ENCODE measurements at places on chromosomes 1 and 21.

GRCh38 chr1:230222678-230223077, 155.6 kb downstream of the GALNT2 start:
- no peak for DNase-seq

- DNase-seq, result no peak
Measured at GRCh38 chr1:34744851-34745250, 10.0 kb upstream of the GJB5 start.

DNA sequence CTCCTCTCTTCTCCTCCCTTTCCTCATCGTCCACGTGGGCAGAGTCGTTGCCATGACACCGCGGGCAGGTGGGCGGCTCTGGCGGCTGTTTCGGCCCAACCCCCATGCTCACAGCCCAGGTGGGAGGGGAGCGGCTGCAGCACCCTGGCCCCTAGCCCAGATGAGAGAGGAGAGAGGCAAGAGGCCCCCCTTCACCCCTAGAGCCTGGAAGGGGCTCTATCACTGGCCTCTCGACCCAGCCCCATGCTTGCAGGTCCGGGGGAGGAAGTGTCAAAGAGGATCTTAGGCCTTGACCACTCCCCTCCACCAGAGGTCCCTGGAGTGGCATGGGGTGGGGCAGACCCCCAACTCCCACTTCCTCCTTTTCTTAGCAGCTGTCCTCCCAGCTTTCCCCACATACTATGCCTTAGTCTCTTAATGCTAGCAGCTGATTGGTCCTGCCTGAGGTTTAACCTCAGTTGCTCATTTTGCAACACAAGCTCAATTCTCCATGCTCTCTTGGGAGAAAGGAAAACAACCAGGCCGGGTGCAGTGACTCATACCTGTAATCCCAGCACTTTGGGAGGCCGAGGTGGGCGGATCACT, 10.4 kb downstream of the DLGAP3 start:
- DNase-seq, result peak; percentile 76

DNA sequence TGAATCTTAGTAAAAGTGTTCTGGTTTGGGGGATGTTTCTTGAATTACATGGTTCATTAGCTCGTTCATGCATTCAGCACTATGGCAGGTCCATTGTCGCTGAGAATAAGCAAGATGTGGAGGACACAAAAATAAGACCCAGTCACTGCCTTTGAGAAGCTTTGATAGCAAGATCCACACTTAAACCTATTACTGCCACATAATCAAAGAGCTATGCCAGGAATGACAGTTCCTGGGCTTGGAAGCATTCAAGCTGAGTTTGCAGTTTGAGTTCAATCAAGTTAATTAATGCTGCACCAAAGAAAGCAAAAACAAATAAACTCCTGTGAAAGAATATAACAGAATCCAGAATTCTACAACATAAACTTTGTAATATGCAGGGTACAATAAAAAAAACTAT, 131.8 kb downstream of the MIS18A start:
- no peak for DNase-seq

GRCh38 chr1:7302873-7303272, 468.2 kb upstream of the VAMP3 start:
- DNase-seq, result no peak

DNA sequence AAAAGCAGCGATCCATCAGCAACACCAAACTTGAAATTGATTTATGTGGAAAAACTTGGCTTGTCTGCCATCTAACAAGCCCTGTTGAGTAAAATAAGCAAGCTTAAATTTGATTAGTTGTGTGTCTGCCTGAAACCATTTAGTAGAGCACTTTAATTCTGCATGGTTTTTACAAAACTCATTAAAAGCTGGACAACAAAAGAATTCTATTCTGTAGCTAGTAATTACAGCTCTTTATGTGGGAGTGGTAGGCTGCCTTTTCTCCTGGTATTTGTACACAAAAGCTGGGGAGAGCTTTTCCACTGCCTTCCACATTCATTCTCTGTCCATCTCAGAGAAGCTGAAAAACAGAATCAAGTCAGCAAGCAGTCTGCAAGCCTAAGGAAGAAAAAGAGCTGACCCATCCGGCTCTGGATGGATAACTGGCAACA, 1.7 kb downstream of the ETS2 start:
- no peak for DNase-seq

DNA sequence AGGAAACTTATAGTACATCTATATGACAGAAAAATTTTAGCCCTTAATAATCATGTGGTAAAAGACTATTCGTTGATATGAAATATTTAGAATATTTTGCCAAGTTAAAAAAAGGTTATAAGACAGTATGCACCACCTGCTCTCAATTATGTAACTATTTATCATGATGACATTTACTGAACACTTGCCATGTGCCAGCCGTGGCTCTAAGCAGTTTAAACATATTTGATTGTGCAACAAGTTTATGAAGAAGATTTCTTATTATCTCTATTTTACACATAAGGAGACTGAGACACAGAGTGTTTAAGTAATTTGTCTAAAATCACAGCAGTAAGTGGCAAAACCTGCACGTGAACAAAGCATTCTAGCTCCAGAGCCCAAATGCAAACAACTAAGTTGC, 199.3 kb upstream of the JUN start:
- DNase-seq, result no peak

GRCh38 chr1:203069030-203069747, 16.6 kb downstream of the MYOG start:
- no peak for DNase-seq

DNA sequence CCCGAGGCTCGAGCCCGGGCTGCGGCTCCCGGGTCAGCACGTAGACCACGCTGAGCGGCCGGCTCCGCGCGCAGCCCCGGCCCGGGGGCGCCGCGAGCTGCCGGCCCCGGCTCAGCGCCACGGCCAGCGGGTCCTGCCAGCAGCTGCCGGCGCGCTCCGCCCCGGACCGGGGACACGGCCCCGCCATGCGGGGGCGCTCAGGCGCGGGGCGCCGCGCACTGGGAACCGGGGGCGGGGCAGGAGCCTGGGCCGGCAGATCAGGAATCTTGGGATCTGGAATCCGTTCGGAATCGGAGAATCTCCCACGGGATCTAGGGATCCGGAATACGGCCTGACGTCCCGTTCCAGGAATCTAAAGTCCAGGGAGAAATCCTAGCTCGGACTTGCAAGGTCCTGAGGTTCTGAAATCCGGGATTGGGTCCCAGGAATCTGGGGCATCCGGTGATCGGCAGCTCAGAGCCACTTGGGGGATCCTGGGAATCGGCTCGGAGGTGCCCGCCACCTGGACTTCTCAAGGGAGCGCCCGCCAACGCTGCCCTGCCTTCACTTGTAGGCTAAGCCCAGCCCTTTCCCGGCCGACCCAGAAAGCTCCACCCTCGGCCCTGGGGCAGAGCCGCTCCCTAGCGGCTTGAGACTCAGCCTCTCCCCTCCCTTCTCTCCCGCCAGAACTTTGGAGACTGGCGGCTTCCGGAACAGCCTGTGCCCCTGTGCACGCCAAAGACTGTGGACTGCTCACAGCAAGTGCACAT, at the start of gene MAP3K6:
Gene MAP3K6, minus strand, starts transcription at position 551 of the 749 bp plus-strand sequence. Its CDS starts 364 bp downstream, at position 187.
- DNase-seq, result peak; percentile 83

DNA sequence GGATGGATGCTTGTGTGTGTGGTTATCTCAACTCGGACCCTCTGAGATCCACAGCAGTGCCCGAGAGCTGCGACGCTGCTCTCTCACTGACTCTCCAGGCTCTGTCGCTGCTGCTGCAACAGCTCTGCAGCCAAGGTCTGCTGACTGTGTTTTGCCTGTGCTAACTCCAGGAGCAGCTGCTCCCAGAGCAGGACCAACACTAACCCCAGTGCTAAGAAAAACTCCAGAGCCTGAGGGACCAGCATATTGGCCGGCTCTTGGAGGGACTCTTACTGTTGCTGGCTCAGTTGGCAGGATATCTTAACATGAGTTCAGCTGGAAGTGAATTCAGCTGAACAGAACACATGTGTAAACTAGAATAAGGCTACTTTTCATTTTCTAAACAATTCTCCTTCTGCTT, 4.4 kb downstream of the LCE2C start:
- no peak for DNase-seq

GRCh38 chr1:64505944-64506655, 36.2 kb downstream of the CACHD1 start:
- no peak for DNase-seq
